Smooth muscle cell of bladder (primary cell): ENCODE measurements at places on chromosomes 12 and 14. TPM values are rescaled to one million over a fixed set of nuclear protein-coding genes. Genes with fewer than 3 reads are reported as not detected.

CCDC92 gene
- 8.2 and 8.5 TPM in 2 replicates for total RNA-seq

SDR39U1 gene
- 9.4 and 10.3 TPM in 2 replicates for total RNA-seq

LRP6 gene
- 35.1 and 44.5 TPM in 2 replicates for total RNA-seq

MYH6 gene
- total RNA-seq = not detected in 2 replicates

RD3L gene
- total RNA-seq = not detected in 2 replicates

GPX2 gene
- total RNA-seq = not detected in 2 replicates
